Activated T-helper 17 cell treated with anti-CD3 and anti-CD28 coated beads, Interleukin-2, amount 50 U/mL, for 72 hours (primary cell): ENCODE measurements at places on chromosomes 2 and 18. TPM values are rescaled to one million over a fixed set of nuclear protein-coding genes. Genes with fewer than 3 reads are reported as not detected.

DNA sequence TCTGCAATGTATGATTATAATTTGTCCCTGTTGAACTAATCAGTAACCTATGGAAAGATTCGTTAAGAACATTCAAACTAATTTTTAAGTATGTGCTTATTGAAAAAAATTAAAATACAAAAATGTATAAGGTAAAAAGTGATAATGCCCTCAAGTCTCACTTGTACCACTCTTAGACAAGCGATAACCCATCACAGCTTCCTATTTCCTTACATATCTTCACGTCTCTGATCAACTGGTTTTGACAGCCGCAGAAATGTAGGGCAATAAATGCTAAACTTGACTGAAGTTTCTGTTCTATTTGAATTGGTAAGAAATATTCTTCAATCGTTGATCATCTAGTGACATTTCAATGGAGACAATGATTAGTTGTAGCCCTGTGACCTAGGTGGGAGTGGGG, 112.5 kb downstream of the TCF4 start:
- no peak for ATAC-seq

DNA sequence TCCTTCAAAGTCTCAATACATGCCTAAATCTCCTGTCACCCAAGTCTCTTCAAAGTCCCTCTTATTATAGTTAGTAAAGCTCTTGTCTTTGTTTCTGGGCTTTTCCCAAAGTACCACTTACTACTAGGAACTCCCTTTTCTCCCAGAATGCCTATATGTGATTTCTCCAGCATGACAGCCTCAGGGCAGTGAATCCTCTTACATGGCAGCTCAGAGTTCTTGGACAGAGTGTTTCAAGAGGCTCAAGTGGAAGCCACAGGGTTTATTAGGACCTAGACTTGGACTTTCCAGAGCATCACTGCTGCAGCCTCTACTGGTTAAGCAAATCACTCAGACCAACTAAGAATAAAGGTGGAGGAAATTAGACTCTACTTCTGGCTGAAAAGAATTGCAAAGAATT, 98.9 kb downstream of the CSRNP3 start:
- ATAC-seq, result no peak

- ATAC-seq, result peak; percentile 31
Measured at GRCh38 chr18:32271672-32272208, 81.9 kb downstream of the MEP1B start.

DNA sequence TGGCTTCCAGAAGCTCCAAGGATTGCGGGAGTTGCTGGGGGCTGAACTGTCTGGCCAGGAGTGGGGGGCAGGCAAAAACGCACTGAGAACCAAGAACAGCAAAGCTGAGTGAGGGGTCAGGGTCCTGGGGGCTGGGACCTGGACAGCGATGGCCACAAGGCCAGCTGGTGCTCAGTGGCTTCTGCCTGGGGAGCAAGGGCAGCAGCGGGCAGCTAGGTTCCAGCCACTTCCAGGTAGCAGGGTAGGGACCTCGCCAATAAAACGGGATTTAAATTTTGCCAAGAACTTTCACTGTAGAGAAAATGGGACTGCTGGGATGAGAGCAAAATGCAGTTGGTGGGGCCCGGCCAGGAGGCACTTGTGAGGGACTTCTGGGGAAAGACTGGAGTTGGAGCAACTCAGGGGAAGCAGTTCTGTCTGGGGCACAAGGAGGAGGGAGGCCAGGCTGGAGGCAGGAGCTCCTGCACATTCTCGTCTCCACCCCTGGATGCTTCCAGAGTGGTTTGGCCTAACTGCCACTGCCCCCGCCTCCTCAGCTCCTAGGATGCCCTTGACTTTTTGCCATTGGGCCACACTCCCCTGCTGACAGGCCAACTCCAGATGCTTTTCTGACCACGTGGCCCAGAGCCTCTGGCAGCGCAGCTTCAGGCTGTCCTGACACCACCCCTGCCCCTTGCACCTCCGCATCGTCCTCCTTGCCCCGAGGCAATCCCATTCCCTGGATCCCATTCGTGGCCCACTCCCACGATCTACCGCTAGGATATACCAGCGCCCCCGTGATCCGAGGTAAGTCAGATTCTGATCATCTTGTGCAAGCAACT, 5.5 kb upstream of the CCDC74A start:
- no peak for ATAC-seq

- no peak for ATAC-seq
Measured at GRCh38 chr2:240524963-240525718, 32.6 kb downstream of the ANKMY1 start.

DNA sequence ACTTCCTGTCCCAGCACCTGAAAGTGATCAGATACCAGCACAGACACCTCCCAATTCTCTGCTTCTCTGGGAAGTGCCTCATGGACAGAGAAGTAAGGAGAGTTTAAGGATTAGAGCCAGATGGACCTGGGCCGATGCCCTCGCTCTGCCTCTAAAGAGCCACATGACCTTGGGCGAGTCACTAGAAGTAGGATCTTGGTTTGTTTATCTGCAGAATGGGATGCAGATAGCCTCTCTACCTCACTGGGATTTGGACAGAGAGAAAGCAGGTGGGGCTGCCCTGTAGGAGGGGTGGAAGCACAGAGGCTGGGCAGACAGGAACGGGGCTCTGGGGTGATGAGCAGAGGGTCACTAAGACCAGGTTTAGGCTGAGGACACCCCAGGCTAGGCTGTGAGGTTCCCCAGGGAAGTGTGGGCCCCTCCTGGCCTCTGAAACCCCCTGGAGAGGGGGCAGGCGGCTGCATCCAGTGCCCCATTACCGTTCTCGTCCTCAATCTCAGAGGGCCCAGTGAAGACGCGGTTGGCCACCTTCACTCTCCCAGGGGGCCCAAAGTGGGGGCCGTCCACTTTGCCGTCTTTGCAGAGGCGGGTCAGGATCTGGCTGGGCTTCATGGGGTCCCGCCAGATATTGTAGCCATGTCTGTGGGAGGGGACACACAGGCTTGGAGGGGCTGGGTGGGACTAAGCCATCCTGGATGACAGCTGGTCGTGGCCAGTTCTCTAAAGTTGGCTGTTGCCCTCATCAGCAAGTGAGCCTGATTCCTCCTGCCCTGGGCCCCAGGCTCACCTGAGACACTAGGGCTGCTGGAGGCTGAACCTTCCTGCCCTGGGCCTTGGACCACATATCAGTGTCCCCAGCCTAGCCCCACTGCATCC, 13.3 kb downstream of the OTOF start:
- ATAC-seq, result no peak

GRCh38 chr18:3593381-3593903, 143.5 kb downstream of the TGIF1 start:
- ATAC-seq, result peak; percentile 2

GRCh38 chr2:223956300-223956699, 963 bp upstream of the MRPL44 start:
- peak; percentile 67 for ATAC-seq

- ATAC-seq, result no peak
Measured at GRCh38 chr2:241981076-241981700, 111.7 kb downstream of the RTP5 start.

DNA sequence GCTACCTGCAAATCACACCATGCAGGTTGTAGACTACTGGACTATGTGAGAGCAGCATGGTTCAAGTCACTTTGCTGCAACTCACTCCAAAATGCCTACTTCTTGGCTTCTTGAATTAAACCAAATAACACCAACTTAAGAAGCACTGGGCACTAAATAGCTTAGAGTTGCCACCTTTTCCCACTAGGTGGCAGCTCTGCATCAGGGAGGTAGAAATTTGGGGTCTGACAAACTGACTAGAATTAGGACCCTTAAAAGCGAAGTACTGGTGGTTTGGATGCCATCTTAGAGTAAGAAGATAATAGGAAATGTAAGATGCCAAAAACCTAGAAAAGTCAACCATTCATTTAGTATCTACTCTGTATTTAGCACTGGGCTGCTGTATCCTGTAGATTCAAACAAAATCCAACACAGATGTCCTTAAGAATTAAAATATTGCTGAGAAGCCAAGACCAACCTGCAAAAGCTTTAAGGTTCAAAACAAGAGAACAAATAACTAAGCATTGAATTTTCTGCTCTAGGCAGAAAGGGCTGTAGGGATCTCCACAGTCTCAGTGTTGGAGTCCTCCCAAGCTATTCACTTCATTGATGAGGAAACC, 65.5 kb downstream of the CCBE1 start:
- no peak for ATAC-seq

DNA sequence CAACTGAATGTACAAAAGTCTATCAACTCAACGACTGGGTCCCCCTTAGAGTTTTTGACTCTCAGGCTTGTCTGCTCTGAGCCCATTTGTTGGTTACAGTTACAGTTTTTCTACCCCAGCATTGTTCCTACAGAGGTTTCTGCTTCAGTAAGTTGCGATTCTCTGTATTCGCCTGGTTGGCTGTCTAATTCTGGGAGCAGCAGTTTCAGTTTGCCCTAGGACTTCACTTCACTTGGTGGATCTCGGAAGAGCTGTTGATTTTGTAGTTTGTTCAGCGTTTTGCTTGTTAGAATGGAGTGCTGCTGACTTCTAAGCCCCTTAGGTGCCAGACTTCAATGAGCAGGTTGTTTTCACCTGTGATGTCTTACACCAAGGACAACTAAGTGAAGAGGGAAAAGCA, 296.5 kb upstream of the EPAS1 start:
- no peak for ATAC-seq

DNA sequence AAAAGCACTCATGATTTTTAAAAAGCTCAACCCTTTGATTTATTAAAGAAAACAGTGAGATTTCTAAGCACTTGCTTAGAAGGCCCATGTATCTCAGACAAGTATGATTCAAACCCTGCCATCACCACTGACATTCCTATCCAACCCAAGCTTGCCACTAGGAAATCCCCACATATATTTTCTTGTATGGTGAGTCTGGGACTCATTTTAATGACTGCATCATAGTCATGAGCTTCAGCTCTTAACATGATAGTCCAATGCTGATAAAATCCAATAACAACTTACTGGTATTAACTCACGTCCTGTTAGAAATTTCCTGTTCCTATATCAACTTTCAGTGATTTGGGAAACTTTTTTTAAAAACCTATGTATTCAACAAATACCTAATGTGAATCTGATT, 39.4 kb upstream of the NCKAP5 start:
- no peak for ATAC-seq

DNA sequence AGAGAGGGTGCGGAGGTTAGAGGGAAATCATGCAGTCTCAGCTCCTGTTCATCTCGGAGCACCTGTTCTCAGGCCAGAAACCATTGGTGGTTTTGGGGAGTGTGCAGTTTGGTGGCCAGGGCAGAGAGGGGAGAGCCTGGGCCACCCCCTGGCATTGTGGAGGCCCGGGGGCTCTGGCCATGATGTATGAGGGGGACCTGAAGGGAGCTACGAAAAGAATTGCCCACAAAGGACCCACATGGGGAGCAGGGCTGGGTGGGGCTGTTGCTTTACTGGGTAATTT, 87.7 kb downstream of the DGKD start:
- ATAC-seq, result no peak

- ATAC-seq, result no peak
Measured at GRCh38 chr18:68693091-68693815, 21.7 kb downstream of the TMX3 start.

DNA sequence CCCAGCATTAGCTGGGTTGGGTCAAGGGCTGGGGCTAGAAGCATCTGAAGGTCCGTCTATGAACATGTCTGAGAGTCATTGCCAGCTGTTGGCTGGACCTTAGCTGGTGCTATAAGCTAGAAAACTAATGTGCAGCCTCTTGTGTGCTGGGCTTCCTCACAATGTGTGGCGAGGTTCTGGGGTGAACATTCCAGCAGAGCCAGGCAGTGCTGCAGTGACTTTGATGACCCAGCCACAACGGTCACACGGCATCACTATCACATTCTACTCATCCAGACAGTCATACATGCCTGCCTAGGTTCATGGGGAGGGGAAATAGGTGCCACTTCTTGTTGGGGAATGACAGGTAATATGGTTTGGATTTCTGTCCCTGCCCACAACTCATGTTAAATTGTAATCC, 260.5 kb downstream of the CYP26B1 start:
- ATAC-seq, result no peak

- no peak for ATAC-seq
Measured at GRCh38 chr2:81327911-81328310, 1023.4 kb upstream of the LRRTM1 start.

DNA sequence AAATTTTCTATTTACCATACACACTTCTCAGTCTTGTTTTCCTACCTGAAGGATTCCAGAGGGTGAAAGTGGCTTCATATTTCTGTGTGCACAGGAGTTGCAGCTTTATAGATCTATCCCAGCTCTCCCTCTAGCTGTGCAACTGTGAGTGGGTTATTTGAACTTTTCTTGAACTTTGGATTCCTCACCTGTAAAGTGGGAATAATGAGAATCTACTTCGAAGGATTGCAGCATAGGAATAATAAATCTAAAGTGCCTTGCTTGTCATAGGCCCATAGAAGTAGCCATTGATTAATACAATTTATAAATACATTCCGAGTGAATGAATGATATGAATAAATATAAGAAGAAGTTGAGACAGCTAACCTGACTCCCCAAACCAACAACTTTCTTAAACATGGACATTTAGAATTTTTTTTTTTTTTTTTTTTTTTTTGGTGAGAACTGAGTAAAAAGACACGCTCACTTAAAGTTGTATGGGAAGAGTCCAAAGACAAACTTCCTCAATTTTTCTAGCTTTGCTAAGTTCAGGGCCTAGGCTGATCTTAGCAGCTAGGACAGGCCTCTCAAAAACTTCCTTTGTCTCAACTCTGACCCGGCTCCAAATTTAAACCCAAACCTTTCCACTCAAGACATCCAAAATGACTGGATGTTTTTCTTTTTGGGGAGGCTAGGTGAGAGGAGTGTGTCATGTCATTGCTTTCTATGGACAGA, 203.3 kb upstream of the FBXO11 start:
- no peak for ATAC-seq

- no peak for ATAC-seq
Measured at GRCh38 chr2:237820421-237820820, 21.8 kb downstream of the RBM44 start.

GRCh38 chr2:23549821-23550530, 165.0 kb downstream of the KLHL29 start:
- ATAC-seq, result no peak

GRCh38 chr2:143532061-143532460, 402.8 kb downstream of the ARHGAP15 start:
- ATAC-seq, result no peak

The ADAM23 gene
- 3.3 TPM for total RNA-seq

The PLEK gene
- total RNA-seq, result 2.7 TPM

The RAD51AP2 gene
- not detected for total RNA-seq

The SAG gene
- total RNA-seq, result 1.7 TPM

The ORC4 gene
- 32.4 TPM for total RNA-seq

The KCNG3 gene
- total RNA-seq, result not detected

The EIF2B4 gene
- 34.7 TPM for total RNA-seq

The GKN2 gene
- total RNA-seq, result not detected
